Activated CD8-positive, alpha-beta memory T cell treated with anti-CD3 and anti-CD28 coated beads, Interleukin-2, amount 10 ng/mL, durations not matched to agents 7 days and 5 days (primary cell): ENCODE measurements at places on chromosomes 11 and 22.

- no peak for DNase-seq
Observed at GRCh38 chr11:97428247-97428790, 1038.5 kb downstream of the JRKL start.

DNA sequence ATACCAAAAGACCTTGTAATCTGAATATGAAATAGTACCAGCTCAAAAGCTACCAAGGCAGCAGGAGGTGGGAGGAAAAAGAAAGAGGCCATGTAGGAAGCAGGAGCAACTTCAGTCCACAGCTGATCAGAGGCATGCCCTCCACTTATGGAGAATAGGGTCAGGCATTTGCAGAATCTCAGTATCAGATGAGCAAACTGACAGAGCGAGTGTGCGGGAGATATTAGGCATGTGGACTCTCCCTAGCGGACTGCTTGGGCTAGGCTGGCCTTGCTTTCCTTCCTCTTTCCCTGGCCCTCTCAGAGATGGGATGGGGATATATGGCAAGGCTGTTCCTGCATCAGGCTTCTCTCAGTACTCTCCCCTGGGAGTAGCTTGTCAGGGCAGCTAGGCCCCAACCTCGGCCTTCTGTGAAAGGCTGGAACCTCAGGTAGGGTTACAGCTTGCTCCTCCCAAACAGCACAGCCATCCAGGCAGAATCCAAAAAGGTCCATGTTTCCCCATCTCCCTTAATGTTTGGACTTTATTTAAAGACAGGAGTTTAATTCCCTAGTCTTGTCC is 37.0 kb downstream of the ETS1 start:
- no peak for DNase-seq

DNA sequence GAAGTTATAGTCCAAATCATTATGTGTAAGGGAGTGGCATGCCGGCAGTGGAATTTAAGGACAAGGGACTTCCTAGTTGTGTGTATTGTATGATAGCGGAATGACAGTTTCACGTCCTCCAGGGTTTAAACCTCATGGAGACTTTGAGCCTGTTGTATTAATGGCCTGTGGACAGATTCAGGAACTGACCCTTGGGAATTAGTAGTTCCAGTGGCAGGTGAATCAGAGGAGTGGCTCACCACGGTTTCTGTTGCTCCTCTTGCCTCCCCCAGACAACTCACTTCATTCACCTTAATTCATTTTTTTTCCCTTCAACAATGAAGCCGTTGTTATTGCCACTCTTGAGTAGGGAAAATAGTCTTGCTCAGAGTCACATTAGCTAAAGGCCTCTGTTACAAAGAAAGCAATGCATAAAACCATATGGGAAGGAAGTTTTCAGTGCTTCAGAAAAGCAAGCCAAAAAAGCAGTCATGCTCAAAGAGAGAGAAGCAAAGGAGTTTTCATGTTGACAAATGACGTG is 22.6 kb downstream of the AMOTL1 start:
- no peak for DNase-seq

DNA sequence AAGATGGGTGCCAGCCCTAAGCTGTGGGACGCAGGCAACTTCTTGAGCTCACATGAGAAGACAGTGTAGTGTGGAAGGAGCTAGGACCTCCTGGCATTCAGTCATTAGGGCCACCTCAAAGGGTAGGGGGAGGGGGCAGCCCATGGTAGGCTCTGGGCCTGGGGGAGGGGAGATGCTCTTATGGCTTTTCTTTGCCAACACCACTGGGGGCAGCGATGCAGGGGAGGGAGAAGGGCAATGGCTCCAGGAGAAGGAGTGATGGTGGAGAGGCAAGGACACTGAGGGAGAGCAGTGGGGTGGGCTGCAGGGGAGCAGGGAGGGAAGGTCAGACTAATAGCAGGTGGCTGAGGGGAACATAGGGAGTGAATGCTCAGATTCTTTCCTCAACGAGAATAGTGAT is 63.3 kb upstream of the SUSD2 start:
- no peak for DNase-seq
